Muscle of leg (tissue), 16 donors: ENCODE measurements at places on chromosomes 5 and 9. TPM values are rescaled to one million over a fixed set of nuclear protein-coding genes. Genes with fewer than 3 reads are reported as not detected.

DNA sequence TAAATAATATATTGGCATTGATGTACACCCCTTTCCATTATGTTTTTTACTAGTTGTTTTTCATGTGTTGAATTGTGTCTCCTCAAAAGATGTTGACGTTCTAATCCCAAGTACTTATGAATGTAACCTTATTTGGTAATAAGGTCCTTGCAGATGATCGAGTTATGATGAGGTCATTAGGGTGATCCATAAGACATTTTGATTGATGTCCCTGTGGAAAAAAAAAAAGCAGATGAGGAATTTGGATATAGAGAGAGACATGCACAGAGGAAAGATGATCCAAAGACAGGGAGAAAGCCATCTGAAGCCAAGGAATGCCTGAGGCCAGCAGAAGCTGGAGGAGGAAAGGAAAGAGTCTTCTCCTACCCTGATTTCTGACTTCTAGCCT, 632.7 kb downstream of the TLR4 start:
- no peaks in the 10 kb centered on the region for H3K4me1 ChIP-seq
- no peak overlapping the region for H3K4me3 ChIP-seq
- no peak for DNase-seq
- no peaks in the 10 kb centered on the region for H3K27me3 ChIP-seq
- no peaks in the 10 kb centered on the region for H3K36me3 ChIP-seq

- H3K27ac ChIP-seq = no peak within 1 kb of the TSS
- no peaks in the 10 kb centered on the region for H3K27me3 ChIP-seq
- H3K4me1 ChIP-seq = no peaks in the 10 kb centered on the region
These were observed at the start of gene ARL14EPL for GRCh38 chr5:116032094-116032517. ARL14EPL (plus strand) TSS chr5:116032472; CDS start chr5:116051466, 18,994 bp downstream.

The F12 gene
- 0.27 TPM for polyA plus RNA-seq

The TAF1L gene
- not detected for polyA plus RNA-seq

GRCh38 chr9:133202145-133202513, 6.9 kb downstream of the OBP2B start:
- H3K36me3 ChIP-seq = no peaks in the 10 kb centered on the region
- peaks cover 7% of the 10 kb centered on the region for H3K27me3 ChIP-seq
- no peak overlapping the region for H3K4me3 ChIP-seq
- no peak for DNase-seq

DNA sequence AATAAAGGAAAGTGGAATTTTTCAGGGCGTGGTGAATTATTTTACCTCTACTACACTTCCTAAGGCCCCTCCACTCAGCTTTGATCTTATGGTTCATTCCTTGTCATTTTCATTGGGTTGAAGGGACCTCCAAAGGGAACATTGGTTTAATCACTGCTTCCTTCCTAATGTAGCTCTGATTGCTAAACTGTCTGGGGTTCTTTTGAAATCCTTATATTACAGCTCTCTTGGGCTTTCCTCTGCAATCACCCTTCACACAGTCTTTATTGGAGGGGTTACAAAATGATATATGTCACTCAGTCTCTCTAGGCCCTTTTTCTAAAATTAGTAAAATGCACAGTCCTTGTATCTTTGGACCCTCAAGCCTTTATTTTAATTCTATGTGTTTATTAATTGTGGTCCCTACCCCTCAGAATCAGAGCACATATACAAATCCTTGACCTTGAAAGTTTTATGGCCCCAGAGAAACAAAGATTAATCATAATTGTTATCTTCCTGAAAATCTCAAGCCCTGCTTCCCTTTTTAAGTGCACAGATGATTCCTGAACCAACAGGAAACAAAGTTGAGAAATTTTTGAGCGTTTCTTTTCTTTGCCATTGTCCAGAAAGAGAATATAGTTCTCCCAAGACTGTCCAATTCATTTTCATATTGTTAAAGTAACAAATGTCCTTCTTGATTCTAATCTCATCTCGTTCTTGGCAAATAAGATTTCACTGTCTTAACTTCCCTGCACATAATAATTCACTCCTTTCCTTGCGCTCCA, 330.0 kb downstream of the ARRDC3 start:
- no peak overlapping the region for H3K27ac ChIP-seq
- no peaks in the 10 kb centered on the region for H3K4me1 ChIP-seq
- H3K36me3 ChIP-seq = no peaks in the 10 kb centered on the region

The PCDHB10 gene
- 4.2 TPM for polyA plus RNA-seq

The FCN2 gene
- 0.16 TPM for polyA plus RNA-seq

The LCN9 gene
- not detected for polyA plus RNA-seq

- H3K4me1 ChIP-seq = no peaks in the 10 kb centered on the region
- no peak overlapping the region for H3K27ac ChIP-seq
- no peak overlapping the region for H3K4me3 ChIP-seq
- H3K27me3 ChIP-seq = no peaks in the 10 kb centered on the region
- no peak for DNase-seq
These were observed 164.9 kb downstream of the AP3B1 start for GRCh38 chr5:78129597-78129996.

- H3K27me3 ChIP-seq = no peaks in the 10 kb centered on the region
- no peaks in the 10 kb centered on the region for H3K36me3 ChIP-seq
- no peaks in the 10 kb centered on the region for H3K4me1 ChIP-seq
- no peak for DNase-seq
- H3K27ac ChIP-seq = no peak overlapping the region
These were observed 159.6 kb upstream of the STK32A start for GRCh38 chr5:147075187-147075586.
